ENCODE measurements at places on chromosomes 3 and 15.
A peak's percentile ranks its signal among the peaks of the same experiment; 100 is the strongest.

GRCh38 chr3:13420045-13420830 lies at the start of gene NUP210:
Gene NUP210, minus strand, starts transcription at chr3:13420322. Its CDS starts 96 bp downstream, at chr3:13420226.
- DNase-seq, result peak; percentile 8

- no peak for DNase-seq
Observed at GRCh38 chr3:45524565-45524964, 70.0 kb upstream of the LIMD1 start.

DNA sequence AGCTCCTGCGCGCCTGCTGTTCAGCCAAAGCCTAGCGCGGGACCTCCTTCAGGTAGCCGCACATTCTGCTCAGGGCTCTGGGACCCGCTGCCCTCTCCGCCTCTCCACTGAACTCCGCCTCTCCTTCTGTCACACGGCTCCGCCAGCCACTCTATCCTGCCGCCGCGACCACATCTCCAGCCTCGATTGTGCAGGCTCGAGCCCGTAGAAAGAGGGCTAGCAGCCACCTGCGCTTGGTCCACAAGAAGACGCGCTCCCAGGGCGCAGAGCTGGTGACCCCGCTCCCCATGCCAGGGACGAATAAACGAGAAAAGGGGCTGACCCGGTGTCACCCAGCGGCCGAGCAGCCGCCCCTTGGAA lies 1.1 kb upstream of the VIPR1 start:
- DNase-seq, result no peak

DNA sequence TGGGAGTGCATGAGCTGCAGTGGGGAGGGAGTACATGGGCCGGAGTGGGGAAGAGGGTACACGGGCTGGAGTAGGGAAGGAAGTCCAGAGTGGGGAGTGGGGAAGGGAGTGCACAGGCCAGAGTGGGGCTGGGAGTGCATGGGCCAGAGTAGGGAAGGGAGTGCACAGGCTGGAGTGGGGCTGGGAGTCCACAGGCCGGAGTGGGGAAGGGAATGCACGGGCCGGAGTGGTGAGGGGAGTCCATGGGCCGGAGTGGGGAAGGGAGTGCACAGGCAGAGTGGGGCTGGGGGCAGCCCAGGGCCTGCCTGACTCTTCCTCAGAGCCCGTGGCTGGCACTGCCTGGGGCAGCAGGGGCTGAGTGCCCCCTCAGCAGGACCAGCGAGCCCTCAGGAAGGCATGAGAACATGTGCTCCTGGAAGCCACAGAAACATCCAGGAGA lies 40.7 kb downstream of the KLF15 start:
- DNase-seq, result no peak

- DNase-seq, result no peak
Observed at GRCh38 chr15:95869920-95870319, 460.6 kb upstream of the NR2F2 start.

- DNase-seq, result no peak
Observed at GRCh38 chr3:71350998-71351397, 232.5 kb downstream of the FOXP1 start.

- DNase-seq, result no peak
Observed at GRCh38 chr3:116001151-116001621, 377.9 kb downstream of the GAP43 start.

GRCh38 chr3:67783281-67784250 lies 129.2 kb upstream of the SUCLG2 start:
- DNase-seq, result no peak

DNA sequence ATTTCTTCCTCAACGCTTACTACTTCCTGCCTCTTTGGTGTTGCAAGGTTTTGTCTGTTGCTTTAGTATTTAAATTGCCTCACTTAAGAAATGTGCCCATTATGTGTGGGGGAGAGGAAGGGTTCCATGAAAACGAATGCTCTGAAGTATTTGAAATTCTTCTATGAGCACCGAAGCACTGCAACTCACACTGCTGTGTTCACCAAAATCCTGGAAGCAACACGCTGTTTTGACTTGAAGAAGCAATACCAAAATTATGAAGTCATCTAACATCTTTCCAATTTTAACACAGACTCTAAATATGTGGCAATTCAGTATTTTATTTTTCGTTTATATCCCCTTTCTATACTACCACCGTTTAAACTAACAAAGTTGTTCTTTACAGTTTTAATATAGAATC lies 101.5 kb downstream of the RBMS3 start:
- DNase-seq, result no peak

GRCh38 chr3:110301781-110302180 lies 769.8 kb upstream of the NECTIN3 start:
- no peak for DNase-seq

DNA sequence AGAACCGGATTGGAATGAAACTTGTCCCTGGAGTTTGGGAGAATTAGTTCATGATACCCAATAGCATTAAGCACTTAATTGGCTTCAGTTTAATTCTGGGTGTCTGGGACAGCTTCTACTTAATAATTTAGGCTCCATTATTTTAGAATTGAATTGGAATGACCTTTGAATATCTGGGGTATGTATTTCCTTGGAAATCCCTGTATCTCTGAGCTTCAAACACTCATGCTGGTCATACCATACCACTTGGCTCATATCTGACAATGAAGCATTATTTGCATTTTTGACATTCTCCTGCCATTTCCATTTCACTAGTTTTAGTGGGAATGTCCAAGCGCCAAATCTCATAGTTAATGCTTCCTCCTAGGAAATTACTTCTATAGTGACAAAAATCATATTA lies 393.1 kb downstream of the DIPK2A start:
- DNase-seq, result no peak

- no peak for DNase-seq
Observed at GRCh38 chr15:55796321-55796965, 53.5 kb upstream of the PRTG start.

- no peak for DNase-seq
Observed at GRCh38 chr15:88300089-88300488, 43.5 kb upstream of the NTRK3 start.

GRCh38 chr15:80660119-80660518 lies 35.0 kb upstream of the ABHD17C start:
- no peak for DNase-seq

DNA sequence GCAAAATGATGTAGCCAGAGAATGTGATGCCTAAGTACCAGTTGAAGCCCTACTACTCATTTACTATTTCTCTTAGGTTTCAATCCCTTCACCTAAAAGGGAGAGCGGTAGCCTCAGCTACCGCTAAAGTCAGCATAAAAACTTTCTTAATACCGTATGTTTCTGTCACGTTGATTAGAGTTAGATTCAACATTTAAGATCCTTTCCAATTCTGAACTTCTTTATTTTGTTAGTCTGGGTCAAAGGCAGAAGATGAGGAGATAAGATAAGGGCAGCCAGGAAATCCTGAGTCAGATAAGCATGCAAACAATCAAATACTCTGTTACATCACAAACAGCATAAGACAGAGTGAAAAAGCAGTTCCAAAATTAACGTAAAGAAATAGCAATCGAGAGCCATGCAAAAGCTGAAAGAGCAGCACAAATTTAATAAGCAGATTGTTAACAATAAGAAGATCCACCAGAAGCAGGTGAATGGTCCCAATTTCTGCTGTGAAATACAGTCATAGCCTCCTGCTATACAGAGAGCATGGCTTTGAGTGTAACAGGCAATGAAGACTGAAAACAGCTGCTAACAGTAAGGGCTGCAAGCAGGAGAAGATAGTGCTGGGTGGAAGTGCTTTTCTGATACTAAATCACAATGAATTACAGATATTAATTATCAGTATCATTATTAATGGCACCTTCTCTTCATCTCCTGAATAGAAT lies 3.0 kb downstream of the TMEM207 start:
- no peak for DNase-seq

DNA sequence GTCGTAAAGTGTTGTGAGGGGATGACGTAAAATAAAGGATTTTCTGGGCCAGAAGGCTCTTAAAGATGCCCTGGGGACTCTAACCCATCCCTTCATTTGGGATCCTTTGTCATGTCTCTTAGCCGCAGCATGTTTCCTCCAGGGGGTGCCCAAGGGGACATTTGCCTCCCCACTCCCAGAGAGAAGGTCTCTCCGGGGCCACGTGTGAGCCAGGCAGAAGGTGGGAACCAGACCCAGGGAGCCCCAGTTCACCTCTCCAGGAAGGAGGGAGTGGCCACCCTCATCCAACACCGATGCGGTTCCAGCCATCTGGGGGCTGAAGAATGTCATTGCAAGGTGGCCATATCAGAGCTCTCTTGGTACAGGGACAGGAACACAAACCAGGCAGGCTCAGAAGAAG lies 25.2 kb downstream of the ST8SIA2 start:
- no peak for DNase-seq

- DNase-seq, result no peak
Observed at GRCh38 chr15:97446138-97446537, 514.4 kb upstream of the ARRDC4 start.

GRCh38 chr15:42220216-42220615 lies 12.1 kb upstream of the VPS39 start:
- DNase-seq, result no peak

DNA sequence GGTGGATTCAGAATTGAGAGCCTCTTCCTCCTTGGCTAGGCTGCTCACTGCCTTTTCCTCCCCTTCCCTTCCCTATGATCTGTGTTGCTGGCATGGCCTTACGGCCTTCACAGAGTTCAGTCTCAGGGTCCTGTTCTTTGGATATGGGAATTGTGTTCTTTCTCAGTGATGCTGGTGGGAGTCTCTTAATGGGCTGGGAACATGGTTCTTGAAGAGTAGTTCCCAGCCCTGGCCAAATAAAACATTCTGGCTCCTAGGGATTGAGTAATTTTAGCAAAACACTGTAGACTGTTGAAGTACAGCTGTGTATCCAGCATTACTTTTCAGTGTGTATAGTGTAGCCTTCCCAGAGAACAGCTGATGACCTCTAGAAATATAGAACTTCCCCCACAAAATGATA lies 22.6 kb upstream of the FILIP1L start:
- DNase-seq, result no peak

GRCh38 chr3:28317438-28318022 lies 31.0 kb upstream of the ZCWPW2 start:
- no peak for DNase-seq

Data from activated naive CD8-positive, alpha-beta T cell treated with anti-CD3 and anti-CD28 coated beads, Interleukin-2, amount 50 U/mL, for 16 hours (primary cell).